ENCODE measurements at places on chromosomes 5 and 9. TPM values are rescaled to one million over a fixed set of nuclear protein-coding genes. Genes with fewer than 3 reads are reported as not detected.

OBP2B gene
- total RNA-seq = not detected

ECSCR gene
- 359 TPM for total RNA-seq

ARAP3 gene
- 45.8 TPM for total RNA-seq

GCNT1 gene
- total RNA-seq = 3.9 TPM

SLU7 gene
- total RNA-seq = 54.2 TPM

PCDHGA3 gene
- total RNA-seq = 0.86 TPM

All from vein endothelial cell (primary cell).